CD14-positive monocyte (primary cell): ENCODE measurements at places on chromosomes 3 and 15.

DNA sequence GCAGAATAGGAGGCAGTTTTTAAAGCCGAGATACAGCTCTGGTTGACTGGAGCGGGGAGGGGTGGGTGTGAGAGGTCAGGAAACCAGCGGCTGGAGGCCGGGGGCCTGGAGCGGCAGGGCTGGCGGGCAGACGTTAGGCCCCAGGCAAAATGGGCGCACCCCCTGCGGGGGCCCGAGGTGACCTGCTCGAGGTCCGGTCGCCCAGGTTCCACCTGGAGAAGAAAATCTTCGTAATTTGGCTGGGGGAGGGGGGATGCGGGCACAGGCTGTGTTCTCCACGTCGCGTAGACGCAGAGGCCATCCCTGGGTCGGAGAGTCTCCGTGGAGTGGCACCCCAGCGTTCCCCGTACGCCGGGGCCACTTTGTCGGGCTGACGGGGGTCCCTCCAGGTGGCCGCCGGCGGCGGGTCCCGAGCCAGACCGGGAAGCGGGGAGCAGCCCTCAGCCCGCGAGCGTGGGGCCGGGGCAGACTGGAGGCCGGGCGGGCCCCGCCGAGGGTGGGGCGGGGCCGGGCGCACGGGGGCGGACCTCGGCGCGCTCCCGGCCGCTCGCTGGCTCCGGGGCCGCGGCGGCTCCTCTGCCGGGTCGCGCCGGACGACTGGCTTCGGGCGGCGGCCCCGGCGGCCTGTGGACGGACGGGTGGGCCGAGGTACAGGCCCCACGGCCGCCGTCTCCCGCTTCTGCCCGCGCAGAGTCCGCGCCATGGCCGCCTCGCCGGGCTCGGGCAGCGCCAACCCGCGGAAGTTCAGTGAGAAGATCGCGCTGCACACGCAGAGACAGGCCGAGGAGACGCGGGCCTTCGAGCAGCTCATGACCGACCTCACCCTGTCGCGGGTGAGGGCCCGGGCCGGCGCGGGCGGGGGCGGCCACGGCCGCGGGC lies at the start of gene CRTC3:
TSS of gene CRTC3 (plus strand) at position 553 of the 879 bp plus-strand sequence. CDS start at position 702, 149 bp downstream.
- no peak for DNase-seq

DNA sequence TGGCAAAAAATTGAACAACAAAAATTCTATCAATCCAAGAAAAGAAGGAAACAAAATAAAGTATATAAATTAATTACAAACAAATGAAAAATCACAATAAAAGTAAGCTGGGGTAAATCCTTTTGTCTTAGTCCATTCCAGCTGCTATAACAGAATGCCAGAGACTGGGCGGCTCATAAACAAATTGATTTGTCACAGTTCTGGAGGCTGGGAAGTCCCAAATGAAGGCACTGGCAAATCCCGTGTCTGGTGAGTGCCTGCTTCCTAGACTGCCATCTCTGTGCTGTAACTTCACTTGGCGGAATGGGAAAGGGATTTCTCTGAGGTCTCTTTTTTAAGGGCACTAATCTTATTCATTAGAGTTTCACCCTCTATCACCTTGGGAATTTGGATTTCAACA lies 53.6 kb upstream of the RPL35A start:
- DNase-seq: no peak

- no peak for DNase-seq
These were observed 50.5 kb downstream of the CCNB2 start for GRCh38 chr15:59155431-59155830.

DNA sequence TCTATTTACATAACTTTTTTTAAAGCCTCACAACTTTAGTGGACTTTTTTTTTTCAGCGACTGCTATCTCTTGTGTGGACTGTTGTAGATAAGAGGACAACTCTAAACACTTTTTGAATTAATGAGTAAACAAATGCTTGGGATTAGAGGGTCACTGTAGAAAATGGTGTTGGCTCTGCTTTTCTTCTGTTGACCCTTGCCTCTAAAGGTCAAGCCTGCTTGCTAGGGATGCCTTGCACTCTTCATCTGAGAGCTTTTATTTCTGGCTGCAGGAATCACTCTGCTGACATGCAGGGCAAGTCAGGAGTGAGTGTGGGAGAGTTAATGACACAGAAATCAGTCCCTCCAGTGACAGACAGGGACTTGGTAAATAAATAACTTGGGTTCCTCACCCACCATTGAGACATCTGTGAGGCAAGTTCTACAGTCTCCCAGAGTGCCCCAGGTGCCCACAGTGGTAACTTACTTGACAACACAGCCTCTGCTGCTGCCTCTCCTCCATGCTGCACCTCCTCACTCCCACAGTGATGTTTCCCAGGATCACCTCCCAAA lies 390.1 kb downstream of the IL20RB start:
- no peak for DNase-seq

- no peak for DNase-seq
These were observed 32.4 kb downstream of the GJD2 start for GRCh38 chr15:34722439-34722836.

DNA sequence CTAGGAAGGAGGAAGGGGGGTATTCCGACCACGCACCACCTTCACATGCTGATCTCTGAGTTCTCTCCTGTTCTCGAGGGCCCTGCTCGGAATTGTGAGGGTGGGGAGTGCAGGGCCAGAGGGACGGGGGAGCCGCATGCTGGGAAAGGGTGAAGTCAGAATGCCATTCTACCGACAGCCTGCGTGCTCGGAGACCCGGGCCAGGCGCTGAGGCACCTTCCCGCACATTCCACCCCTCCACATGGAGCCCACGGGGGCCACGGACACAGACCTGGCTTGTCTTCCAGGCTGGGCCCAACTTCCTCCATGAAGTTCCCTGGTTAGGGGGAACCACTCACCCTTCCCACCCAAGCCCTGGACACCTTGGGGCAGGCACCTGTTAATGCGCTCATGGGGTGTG lies 28.7 kb upstream of the PIGZ start:
- no peak for DNase-seq

- DNase-seq: peak; percentile 33
These were observed 271.3 kb upstream of the TPRG1 start for GRCh38 chr3:188900421-188900951.

DNA sequence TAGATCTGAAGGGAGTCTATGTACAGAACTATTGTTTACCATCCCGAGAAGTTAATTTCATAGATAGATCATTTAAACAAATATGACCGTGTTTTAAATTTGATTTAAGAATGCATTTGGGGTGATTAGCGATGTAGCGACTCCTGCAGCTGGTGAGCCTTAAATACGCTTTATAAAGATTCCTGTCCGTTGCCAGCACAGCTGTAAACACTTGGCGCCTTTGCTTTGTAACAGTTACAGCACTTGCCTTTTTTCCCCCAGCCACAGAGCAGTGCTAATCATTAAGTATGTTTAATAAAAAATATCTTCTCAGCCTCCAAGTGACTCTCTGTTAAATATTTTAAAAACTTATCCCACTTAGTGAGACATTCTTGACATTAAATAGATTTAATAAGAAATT lies 333.8 kb downstream of the FEZF2 start:
- DNase-seq: no peak

DNA sequence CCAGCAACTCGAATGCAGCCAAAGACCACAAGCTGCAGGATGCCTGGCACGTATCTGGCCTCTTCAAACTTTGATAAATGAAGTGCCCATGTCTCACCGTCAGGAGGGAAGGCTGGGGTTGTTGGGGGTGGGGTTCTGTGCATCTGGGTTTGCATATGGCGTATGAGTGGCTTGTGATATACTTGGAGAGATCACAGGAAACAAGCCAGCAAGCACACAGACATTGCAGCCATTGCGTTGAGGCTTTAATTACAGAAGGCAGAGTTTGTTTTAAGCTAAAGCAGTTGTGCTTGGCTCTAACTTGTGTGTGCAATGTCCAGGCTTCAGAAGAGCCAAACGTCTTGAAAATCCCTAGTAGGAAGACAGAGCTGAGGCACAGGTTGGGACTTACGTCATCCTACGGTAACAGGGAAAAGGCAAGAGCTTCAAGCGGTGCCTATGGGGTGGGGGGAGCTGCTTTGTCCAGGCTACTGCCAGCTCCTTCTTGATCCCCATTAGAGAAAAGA lies 109.2 kb downstream of the ASB7 start:
- no peak for DNase-seq

DNA sequence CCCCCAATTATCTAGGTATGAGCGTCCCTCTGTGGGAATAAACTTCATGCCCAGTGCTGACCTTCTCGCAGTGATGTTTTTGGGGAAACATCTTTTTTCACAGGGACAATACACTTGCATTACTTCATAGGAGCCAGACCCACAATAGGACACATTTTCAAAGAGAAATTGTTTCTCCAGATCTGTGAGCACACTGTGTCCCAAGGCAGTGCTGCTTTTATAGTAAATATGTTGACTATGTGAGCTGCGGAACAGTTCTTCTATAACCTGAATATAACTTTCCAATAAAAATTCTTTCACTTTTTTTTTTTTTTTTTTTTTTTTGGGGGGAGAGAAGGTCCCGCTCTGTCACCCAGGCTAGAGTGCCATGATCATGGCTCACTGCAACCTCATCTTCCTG lies 17.4 kb upstream of the THSD4 start:
- DNase-seq: no peak

GRCh38 chr15:96701443-96701842 lies 370.9 kb downstream of the NR2F2 start:
- DNase-seq: no peak

DNA sequence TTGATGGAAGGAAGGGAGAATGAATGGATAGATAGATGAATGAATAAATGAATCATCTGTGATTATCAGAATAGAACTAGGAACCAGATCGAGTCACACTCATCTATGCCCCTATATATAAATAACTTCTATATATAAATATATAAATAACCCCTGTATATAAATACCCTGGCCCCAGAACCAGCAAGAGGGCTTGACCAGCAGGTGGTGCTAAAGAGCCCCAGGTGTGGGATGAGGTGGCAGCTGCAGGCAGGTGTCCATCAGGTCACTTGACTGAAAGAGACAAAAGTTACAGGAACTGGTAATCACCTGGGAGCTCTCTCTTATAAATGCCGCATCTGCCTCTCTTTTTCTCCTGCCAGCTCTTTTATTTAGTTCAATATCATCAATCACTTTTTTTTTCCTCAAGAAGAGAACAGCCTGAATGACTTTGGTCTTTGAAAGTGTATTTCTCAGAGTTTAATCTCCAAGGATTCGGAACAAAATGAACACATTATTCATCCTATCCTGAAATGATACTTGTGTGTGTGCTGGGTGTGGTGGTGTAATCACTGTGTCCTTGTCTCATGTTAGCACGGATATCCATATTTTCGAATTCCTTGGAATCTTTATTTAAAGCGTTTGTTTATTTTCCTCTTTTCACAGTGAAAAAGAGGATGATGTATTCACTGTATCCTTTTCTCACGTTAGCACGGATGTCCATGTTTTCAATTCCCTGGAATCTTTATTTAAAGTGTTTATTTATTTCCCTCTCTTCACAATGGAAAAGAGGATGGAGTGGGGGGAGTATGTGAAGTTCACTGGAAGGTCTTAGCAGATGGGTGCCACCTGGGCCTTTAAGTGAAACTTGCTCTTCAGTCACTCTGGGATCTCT lies 35.4 kb upstream of the ATG7 start:
- peak; percentile 55 for DNase-seq

DNA sequence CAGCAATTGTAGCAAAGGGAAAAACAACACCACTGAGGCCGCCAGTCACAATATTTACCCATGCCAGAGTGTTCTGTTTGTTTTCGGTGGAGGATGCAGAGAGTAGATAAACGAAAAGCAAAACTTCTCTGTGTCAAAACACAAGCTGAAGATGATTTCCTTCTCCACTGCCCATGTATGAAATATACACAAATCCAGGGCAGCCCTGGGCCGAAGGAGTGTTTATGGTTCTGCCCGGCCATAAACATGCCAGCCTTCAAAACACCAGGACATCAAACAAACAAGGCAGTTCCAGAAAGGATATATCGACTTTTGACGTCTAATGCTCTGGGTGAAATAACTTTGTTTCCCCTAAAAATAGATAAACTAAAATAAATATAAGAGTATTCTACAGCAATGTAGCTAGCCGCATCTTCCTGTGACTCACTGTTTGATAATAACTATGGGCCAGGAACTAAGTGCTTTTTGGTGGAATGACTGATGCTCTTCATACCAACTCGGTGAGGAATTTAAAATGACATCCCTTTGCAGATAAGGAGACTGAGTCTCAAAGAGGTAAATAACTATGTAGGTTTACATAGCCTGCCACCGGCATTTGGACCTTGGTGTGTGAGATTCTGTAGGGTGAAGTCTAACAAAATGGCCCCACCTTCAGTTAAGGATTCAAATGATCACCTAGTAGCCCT lies 82.8 kb downstream of the MAGI1 start:
- DNase-seq: no peak

DNA sequence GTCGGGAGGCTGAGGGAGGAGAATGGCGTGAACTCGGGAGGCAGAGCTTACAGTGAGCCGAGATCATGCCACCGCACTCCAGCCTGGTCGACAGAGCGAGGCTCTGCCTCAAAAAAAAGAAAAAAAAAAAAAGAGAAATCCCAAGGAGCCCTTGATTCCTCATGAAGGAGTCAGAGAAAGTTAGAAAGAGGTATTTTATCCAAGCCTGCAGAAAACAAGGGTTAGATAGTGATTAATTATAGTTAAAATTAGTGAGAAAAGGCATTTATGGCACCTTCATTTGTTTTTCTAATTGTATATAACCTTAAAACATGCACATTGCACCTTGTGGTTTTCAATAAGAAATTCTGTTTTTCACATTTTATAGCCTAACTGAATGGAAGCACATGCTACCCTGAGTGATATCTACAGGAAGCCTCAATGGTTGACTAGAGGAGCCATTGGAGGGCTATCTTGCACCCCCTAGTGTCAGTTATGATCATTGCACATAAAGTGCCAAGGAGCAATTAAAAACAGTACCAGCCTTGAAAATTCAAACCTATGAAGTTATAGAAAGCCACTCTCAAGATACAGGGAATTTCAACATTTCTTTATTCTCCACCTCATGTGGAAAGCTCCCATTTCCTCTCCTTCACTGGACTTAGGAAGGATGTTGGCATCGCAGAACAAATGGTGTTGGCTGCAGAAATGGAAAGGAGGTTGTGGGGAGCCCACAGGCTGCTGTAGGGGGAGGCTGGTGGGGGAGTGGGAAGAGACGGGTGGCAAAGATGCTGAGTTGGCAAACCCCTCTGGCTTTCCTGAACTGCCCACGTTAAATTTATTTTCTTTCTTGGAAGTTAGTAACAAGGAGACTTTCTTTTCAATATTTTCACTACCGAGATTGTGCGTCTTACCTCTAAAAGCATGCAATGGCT lies 48.5 kb downstream of the ITGA11 start:
- peak; percentile 70 for DNase-seq

GRCh38 chr15:70442616-70443321 lies 320.6 kb downstream of the UACA start:
- DNase-seq: no peak

- no peak for DNase-seq
These were observed 76.6 kb downstream of the AQP9 start for GRCh38 chr15:58214591-58215340.

DNA sequence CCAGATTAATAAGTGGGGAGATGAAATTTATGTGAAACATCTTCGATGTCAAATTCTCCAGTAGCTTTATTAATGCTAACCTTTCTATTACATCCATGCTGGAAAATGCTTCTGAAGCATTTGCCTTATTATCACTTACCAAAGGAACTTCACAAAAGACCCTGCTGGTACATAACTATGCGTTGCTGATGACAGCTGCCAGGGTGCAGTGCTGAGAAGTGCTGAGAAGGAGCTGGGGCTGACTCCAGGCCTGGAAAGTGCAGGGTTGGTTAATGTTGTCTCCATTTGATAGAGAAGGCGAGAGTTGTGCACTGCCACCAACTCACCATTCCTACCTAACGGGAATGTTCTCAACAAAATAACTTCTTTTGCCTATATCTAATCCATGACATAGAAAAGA lies 736.0 kb upstream of the NR2F2 start:
- DNase-seq: no peak

- DNase-seq: no peak
These were observed 153.4 kb upstream of the MME start for GRCh38 chr3:154926721-154927120.
